ENCODE measurements at places on chromosomes 6 and 20.

DNA sequence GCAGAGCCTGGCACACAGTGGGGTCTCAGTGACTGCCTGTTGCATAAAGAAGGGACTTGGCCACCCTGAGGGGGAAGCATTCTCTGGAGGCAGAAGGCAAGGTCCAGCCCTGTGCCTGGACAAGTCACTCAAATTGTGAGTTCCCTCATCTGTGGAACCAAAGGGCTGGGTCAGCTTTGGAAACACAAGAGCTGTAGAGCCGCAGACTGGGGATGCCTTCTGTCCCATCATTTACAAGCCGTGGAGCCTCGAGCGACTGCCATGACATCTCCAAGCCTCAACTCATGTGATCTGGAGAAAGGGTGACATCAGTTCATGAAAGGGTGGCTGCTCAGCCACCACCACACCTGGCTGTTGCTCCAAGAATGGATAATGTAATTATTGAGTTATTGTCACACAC, 20.4 kb upstream of the SIRPD start:
- DNase-seq = no peak

DNA sequence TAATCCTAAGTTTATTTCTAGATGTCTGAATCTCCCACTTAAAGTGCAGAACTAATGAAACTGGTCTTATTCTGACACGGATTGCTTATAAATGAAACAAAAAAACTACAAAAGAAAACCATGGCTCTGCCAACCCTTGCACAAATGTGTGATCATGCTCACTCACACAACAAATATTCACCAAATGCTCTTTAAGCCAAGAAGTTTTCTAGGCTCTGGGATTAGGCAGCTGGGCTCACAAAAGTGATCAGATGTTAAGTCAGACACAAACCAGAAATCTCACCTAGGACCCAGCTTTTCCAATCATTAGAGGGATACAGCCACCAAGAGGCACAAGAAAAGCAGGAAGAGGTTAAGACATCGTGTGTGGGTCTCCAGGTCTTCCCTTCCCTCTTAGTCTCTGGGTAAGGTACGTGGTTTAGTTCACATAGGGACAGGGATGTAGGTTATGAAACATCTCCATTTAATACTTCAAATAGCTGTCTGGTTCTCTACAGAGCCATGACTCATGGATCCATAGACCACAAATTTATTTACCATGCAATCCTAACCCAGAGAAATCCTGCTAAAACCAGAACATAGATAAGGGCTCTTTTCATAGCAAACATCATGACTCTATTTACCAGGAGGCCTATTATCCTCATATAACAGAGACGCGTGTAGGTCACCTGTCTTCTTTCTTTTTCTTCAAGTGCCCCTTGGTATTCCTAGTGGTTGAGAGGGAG, 165.2 kb downstream of the WDR27 start:
- no peak for DNase-seq

DNA sequence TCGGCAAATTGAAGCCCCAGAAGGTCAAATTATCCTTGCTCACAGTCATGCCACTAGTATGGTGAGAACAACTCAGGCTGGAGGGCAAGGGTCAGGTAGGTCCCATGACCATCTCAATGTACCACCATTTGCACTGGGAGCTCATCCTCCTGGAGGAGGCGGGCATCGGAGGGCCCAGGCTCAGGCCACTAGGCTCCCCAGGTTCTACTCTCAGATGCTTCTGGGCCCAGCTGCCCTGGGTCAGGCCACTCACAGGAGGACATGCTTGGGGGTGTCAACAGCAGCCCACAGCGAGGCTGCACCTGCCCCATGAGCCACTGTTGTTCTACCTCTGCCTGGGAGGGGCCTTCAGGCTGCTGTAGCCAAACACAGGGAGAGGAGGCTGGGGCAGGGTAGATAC, 39.1 kb downstream of the NFATC2 start:
- no peak for DNase-seq

GRCh38 chr20:16096756-16097326, 476.4 kb downstream of the KIF16B start:
- DNase-seq = no peak

DNA sequence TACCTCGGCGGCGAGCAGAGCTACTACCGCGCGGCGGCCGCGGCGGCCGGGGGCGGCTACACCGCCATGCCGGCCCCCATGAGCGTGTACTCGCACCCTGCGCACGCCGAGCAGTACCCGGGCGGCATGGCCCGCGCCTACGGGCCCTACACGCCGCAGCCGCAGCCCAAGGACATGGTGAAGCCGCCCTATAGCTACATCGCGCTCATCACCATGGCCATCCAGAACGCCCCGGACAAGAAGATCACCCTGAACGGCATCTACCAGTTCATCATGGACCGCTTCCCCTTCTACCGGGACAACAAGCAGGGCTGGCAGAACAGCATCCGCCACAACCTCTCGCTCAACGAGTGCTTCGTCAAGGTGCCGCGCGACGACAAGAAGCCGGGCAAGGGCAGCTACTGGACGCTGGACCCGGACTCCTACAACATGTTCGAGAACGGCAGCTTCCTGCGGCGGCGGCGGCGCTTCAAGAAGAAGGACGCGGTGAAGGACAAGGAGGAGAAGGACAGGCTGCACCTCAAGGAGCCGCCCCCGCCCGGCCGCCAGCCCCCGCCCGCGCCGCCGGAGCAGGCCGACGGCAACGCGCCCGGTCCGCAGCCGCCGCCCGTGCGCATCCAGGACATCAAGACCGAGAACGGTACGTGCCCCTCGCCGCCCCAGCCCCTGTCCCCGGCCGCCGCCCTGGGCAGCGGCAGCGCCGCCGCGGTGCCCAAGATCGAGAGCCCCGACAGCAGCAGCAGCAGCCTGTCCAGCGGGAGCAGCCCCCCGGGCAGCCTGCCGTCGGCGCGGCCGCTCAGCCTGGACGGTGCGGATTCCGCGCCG, 994 bp downstream of the FOXC1 start:
- no peak for DNase-seq

DNA sequence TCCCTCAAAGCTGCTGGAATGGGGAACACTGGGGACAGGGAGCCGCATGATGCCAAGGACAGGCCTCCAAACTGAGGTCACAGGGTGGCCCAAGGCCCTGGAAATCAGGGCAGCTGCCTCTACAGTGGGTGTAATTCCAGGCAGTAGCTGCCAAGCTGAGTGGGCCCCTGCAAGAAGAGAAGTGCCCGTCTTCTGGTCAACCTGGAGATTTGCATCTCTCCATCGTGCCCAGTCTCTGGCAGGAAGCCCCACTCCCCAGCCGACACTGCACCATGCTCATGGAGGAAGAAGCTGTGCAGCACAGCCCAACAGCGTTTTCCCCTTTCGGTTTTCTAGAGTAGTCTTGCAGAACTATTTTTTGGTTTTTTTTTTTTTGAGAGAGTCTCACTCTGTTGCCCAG, 2.2 kb upstream of the FAM209A start:
- no peak for DNase-seq

Measured in stimulated activated CD8-positive, alpha-beta memory T cell treated with anti-CD3 and anti-CD28 coated beads, Interleukin-2, amount 100 ng/mL, for 48 hours (primary cell).